ENCODE measurements at places on chromosomes 7 and 10.

- DNase-seq: no peak
Measured at GRCh38 chr7:48161407-48162125, 9.7 kb upstream of the ABCA13 start.

- DNase-seq: no peak
Measured at GRCh38 chr10:905972-906371, 25.5 kb downstream of the LARP4B start.

- no peak for DNase-seq
Measured at GRCh38 chr7:120709972-120710320, 148.0 kb downstream of the TSPAN12 start.

- no peak for DNase-seq
Measured at GRCh38 chr7:40749877-40750276, 615.1 kb downstream of the SUGCT start.

DNA sequence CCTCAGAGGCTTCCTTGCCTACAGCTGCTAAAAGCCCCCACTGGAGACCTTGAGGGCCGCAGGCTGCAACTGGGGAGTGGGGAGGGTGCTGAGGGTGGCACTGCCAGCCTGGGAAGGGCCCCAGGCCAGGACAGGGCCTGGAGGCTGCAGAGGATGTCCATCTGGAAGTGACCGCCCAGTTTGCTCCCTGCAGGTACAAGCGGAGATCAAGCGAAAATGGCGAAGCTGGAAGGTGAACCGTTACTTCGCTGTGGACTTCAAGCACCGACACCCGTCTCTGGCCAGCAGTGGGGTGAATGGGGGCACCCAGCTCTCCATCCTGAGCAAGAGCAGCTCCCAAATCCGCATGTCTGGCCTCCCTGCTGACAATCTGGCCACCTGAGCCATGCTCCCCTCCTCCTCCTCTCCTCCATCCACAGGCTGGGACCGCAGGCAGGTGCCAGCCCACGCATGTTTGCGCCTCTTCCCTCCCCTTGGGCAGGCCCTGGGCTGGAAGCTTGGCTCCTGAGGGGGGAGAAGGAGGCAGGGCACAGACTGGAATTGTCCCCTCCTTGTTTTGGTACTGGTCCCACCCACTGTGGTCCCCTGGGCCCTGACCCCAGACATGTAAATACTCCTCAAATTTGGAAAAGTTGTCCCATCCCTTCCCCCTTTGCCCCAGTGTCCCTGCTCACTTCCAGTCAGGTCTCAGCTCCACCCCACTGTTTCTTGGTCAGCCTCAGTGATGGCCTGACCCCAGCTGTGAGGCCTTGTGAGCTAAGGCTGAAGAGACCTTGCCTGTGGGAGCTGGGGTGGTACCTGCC, 54.4 kb downstream of the ADCYAP1R1 start:
- DNase-seq: no peak

DNA sequence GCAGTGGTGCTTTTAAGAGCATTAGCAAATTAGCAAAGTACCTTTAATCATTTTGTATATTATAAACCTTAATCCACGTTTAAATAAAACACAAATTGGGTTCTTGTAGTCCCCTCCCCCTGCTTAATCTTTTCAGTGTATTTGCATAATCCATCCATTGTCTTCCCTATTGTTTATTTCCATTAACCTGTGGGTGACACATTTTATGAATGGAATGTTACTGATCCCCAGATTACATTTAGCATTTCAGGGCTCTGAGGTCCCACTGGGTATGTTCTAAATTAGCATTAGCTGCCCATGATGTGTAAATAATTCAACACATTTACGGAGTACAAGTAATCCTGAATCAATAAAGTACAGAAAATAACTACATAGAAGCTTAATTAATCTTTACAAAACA, 138.4 kb upstream of the FEZF1 start:
- DNase-seq: no peak

DNA sequence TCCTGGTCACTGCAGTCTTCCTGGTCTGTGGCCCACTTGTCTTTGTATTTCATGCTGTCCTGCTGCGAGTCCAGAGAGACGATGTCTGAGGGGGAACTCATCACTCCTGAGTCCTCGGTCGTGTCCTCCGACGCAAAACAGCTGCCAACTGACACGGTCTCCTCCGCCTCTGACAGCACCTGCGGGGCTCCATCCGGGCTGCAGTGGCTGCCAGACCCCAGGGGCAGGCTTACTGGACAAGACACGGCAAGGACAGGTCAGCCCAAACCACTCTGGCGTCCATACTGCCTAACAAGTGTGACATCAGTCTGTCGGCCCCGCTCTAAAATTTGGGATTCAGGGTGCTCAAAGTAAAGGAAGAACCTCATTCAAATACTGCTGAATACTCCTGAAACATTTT, 260.8 kb upstream of the GRB10 start:
- DNase-seq: no peak

DNA sequence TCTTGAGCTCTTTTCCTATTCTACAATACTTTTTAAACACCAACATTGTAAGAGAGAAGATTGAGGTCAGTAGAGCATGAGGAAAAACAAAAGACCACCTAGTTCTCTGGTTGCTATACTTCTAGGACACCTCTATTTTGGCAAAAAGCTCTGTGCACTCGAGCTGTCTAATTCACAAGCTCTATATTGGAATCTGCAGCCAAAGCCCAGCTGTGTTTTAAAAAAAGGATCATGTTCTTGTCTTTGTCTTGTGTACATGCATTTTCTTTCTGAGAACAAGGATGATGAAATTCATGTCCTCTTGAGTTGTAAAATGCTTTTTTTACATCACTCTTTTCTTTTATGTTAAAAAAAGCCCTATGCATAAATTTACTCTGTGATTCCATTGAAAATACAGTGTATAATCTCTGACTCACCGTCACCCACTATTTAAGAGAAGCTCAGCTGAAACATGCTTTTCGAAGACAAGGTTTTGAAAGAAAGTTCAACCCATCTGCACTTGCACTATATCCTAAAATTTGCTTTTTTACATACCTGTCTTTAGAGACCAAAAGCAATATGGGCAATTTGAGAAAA, 215.5 kb upstream of the VSTM2A start:
- DNase-seq: no peak

- DNase-seq: no peak
Measured at GRCh38 chr10:117944676-117945447, 101.9 kb downstream of the RAB11FIP2 start.

GRCh38 chr10:119595676-119596515, 868 bp downstream of the TIAL1 start:
- peak; percentile 33 for DNase-seq

GRCh38 chr10:94279835-94280709, 82.7 kb downstream of the NOC3L start:
- DNase-seq: no peak

DNA sequence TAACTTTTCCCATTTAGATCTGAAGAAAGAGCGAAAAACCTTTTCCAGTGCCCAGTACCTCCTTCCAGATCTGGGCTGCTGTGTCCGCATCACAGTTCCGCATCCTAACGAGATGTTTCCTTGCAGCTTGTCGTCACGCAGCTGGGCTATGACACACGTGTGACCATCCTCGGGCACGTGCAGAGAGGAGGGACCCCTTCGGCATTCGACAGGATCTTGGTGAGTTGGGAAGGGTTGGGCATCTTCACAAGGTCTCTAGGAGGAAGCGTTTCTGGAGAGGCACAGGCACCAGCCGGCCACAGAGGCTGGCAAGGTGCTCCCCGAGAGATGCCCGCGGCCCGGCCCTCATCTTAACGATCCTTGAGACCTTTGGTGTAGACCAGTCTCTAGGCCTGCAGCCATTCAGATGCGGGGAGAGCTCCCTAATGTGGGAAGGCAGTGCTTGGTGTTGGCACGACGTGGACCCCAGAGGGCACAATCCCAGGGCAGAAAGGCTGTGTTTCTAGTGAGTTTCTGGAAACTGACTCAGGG, 41.3 kb downstream of the PFKP start:
- DNase-seq: no peak

GRCh38 chr7:140769852-140770251, 73.3 kb downstream of the NDUFB2 start:
- no peak for DNase-seq

- no peak for DNase-seq
Measured at GRCh38 chr10:132146941-132147915, 39.5 kb upstream of the DPYSL4 start.

- no peak for DNase-seq
Measured at GRCh38 chr10:91891125-91892001, 17.9 kb downstream of the FGFBP3 start.

- no peak for DNase-seq
Measured at GRCh38 chr7:1619152-1620079, 49.6 kb upstream of the PSMG3 start.

- DNase-seq: no peak
Measured at GRCh38 chr7:27235387-27236311, 7.0 kb upstream of the EVX1 start.

DNA sequence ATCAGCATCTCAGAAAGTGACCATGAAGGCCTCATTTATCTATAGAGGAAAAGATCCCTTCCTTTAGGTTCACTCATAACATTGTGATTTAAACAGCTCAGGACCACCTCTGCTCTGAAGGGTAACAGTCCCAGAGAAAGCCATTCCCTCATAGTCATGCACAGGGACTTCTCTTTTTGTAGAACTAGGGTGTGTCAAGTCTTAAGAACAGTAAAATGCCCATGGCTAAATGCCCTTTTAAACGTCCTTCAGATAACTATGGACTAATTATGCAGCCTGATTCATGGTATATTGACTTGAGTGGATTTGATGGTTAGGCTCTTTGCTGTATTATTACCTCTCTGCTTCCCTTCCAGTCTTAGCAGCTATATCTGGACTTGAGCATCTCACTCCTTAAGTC, 337.8 kb downstream of the SORCS1 start:
- DNase-seq: no peak

Measured in T-helper 22 cell (primary cell).